ENCODE measurements at places on chromosomes 2 and 18.

DNA sequence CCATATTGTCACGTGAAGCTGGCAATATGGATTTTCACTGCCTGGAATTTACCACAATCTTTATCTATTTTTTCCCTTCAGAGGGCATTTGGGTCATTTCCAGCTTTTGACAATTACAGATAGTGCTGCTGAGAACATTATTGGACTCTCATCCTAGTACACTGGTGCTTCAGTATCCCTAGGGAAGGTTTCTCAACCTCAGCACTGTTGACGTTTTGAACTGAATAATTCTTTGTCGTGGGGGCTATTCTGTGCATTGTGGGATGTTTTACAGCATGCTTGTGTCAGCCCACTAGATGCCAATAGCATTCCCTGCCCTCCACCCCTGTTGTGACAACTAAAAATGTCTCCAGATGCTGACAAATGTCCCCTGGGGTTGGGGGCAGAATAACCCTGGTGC is 185.7 kb downstream of the TPGS2 start:
- no peak for DNase-seq

DNA sequence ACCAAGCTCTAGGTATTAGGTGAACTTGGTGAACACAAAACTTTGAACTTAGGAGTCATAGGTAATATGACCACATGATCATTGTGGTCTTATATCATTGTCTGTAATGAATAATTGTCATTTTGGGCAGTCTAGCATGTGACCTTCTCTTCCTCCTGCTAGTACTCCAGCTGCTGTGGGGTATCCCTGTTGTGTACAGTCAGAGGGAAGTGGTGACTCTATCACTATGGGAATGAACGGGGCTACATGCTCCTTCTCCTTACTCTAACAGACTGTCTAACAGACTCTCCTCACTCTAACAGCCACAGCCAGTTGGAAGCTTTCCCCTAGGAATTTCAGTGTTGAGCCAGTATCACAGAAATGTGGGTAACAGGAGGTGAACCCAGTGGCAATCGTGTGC is 68.2 kb upstream of the NEDD4L start:
- DNase-seq: no peak

GRCh38 chr2:83595121-83595690 is 863.9 kb downstream of the SUCLG1 start:
- DNase-seq: no peak

GRCh38 chr18:62282188-62282629 is 42.9 kb upstream of the TNFRSF11A start:
- DNase-seq: peak; percentile 12

GRCh38 chr2:20267529-20267928 is 42.6 kb upstream of the SDC1 start:
- DNase-seq: no peak

DNA sequence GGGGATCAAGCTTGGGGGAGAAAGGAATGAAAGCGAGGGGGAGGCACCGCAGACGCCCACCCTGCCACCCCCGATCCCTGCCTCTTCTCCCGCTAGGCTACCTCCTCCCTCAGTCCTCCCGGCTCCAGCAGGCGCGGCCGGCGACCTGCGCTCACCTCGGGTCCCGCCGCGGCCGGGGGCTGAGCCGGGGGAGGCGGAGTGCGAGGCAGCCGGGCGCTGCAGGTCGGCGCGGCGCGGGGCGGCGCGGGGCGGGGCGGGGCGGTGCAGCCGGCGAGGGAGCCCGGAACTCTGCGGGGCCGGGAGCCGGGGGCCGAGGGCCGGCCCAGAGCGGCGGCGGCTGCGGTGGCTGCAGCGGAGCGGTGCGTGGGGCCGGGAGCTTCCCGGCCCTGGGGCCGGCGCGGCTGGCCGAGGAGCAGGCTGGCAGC is 477 bp downstream of the ACVR1 start:
- DNase-seq: no peak

GRCh38 chr18:58993260-58993659 is 128.6 kb downstream of the ZNF532 start:
- DNase-seq: peak; percentile 77

DNA sequence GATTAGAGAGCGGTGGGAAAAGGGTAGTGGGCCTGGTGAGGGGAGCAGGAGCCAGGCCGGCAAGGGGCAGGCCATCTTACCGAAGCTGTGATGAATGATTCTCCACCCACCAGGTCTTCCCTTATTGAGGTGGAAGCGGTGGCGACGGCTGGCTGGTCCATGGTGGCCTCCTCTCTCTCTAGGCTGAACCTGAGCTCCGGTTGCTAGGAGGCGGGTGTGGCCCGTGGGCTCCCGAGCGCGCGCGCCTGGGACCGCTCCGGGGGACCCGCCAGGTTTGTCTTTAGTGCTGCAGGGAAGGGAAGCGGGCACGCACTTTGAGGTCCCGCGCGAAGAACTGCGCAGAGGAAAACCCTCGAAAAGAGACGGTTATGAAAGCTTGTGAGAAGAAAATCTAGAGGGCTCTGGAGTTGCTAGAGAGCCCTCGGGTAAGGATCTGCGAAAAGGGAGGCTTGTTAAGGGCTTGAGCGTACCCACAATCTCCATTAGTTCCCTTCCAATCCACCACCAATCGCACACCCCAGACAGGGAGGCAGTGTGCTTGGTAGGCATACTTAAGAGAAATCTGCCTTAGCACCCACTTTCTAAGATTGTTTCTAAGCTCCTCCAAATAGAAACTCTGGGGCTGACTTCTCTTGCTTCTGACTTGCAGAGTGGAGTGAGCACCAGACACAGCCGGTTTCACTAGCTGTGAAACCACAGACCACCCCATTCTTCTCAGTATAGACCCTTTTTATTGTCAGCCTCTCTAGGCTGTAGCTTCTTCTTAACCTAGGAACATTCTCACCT is at the start of gene STPG4:
STPG4 (minus strand) TSS at position 218 of the 786 bp plus-strand sequence; CDS start at position 161, 57 bp downstream.
- no peak for DNase-seq

DNA sequence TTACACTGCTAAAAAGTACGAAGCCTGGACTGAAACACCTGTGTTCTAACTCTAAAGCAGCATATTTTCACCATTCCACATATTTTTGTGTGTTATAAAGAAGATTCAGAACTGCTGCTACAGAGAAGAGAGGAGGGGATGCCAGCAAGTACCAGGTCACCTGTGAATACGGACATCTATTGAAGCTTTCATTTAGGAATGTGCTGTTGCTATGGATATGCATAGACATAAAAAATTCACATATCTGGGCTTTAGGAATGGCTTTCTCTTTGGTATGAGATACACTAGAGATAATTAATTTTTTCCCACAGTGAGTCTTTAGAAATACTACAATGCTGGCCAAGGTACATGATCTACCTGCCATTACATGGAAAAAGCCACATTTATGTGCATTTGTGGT is 238.5 kb downstream of the WDR7 start:
- no peak for DNase-seq

DNA sequence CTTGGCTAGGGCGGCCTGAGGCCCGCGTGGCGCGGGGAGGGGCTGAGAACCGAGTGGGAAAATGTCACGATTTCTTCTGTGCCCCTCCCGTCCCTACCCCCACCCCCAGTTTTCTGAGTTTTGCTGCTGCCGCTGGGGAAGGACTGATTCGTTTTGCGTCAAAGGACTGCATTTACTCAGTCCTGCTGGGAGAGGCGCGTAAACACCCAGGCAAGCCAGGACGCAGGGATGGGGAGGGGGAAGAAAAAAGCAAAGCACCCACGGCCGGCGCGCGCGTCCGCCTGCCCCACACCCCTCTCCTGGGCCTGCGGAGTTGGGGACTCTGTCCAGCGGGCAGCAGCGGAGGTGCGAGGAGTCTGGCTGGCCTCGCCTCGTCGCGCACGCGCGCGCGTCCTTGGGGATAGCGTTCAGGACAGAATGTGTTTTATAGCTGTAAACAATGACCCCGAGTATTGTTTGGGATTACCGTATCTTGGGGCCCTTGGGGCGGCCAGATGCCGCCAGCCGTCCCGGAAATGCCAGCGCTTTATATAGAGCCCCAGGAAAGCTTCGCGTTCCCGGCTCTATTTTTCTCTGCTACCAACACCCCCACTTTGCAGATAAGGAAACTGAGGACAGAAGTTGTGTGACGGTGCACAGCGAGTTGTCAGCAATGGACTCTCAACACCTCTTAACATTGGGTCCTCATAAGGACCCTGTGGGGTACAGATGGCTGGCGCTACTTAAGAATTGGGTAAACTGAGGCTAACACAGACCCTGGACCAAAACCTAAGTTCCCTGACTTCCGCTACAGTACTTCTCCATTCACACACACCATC is 1.7 kb upstream of the FOSL2 start:
- DNase-seq: peak; percentile 70

DNA sequence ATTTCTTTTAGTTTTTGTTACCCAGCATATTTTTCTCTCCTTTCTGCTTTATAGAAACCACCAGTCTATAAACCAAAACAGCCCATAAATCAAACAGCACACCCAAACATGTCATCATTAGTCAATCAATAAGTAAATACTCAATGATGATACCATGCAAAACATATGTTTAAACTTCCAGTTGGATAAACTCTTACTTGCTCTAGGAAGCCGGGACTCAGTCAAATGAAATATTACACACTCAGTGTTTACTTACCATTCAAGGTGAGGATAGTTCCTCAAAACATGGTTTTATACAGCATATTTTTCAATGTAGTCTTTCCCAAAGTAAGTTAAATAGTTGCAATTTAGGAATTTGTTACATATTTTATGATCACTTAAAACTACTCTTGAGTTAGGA is 343.6 kb upstream of the NXPH2 start:
- no peak for DNase-seq

DNA sequence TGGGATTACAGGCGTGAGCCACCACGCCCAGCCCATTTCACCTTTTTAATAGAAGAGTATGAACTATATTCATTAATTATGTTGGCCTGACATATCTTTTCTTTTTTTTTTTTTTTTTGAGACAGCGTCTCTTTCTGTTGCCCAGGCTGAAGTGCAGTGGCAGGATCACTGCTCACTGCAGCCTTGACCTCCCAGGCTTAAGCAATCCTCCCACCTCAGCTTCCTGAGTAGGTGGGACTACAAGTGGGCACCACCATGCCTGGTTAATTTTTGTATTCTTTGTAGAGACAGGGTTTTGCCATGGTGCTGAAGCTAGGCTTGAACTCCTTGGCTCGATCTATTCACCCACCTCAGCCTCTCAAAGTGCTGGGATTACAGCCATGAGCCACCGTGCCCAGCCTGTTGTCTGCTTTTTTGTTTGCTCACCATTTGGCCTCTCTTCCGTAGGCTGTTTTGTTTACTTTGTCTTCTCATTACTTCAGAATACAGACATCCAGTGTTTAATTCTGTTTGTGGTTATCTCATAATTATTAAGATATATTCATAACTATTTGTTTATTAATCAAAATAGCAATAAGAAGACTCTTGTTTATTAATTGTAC is 16.3 kb upstream of the CDH2 start:
- no peak for DNase-seq

DNA sequence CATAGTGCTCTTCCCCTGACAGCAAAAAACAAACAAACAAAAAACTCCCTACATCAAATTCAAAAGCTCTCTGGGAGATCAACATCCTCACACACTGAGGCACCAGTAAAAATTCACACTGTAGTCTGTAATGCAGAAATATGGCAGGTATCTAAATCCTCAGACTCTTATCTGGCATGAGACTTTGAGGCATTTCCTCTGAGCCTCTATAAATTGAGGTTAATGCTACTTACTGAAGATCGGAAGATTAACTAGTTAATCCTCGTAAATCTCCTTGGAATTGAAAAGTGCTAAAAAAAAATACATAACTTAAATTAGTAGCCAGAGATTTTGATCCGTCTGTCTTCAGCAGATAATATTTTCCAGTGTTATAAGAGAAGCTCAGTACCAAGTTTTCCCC is 65.0 kb downstream of the AP1S3 start:
- DNase-seq: no peak

DNA sequence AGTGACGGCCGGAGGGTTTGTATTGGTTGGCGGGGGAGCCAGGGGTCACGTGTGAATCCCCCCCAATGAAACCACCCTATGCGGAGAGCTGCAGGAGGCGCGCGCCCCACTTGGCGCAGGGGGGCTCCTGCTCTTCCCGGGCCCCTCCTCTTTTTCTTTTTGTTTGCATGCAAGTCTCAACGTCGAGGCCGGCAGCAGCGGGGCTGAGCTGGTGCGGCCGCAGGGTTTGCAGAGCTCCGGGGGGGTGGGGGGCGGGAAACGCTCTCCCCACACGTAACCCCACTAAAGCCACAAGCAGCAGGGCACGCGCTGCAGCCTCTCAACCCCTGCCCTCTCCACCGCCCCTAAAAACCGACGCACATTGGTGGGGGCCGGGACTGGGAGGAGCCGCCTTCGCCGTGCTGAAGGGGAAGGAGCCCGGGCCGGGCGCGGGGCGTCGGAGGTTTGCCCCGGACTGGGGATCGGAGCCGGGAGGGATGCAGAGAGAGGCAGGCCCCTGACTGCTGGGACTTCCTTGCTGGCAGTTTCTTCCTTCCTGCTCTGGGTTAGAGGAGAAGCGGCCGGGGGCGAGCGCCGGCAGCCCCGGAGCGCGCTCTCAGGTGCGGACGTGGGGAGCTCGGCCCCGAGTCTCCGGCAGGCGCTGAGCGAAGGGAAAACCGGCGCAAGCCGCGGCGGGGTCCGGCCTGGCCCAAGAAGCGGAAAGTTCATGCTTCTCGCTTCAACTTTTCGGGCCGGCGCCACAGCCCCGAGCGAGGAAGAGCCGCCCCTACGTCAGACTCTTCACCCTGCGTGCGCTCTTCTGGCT is 864 bp downstream of the LBH start:
- DNase-seq: no peak

- no peak for DNase-seq
These were observed 41.6 kb downstream of the ANKRD44 start for GRCh38 chr2:197268786-197269584.

DNA sequence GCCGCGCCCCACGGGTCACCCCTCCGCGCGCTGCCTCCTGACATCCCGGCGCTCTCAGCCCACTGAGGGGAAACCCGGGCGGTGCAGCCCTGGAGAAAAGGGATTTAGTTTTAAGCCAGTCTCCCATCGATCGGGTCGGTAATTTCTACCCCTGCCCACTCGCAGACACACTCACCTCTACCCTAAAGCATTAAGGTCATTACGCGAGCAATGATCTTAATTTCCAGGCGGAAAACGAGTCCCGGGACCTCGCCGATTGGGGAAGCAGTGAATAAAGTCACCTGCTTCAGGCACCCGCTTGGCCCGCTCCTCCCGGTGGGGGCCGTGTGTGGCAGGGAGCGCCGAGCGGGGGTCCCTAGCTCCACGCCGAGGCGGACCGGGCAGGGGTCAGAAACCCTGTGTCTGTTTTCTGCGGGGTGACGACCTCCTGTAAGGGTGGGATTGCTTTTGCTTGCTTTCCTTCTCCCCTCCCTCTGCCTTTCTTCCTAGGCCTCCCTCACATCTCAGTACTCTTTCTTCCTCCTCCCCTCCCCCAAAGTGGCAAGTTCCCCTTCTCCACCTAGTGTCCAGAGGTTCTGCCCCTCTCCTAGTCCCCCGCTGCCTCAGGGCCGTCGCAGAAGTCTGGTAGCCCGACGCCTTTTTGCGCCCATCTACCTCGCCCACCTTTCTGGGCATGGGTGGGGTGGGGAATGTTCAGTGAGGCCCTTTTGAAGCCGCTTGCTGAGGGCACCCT is 142.6 kb downstream of the MEIS1 start:
- DNase-seq: no peak

- DNase-seq: no peak
These were observed 81.3 kb downstream of the VIT start for GRCh38 chr2:36777788-36778187.
